HAP-1 (cell line): ENCODE measurements at places on chromosomes 3 and 15.

- no peak for DNase-seq
Measured at GRCh38 chr3:103657756-103658155, 1222.9 kb downstream of the ZPLD1 start.

GRCh38 chr3:118480101-118480860 is 554.4 kb downstream of the IGSF11 start:
- DNase-seq: peak; percentile 96

DNA sequence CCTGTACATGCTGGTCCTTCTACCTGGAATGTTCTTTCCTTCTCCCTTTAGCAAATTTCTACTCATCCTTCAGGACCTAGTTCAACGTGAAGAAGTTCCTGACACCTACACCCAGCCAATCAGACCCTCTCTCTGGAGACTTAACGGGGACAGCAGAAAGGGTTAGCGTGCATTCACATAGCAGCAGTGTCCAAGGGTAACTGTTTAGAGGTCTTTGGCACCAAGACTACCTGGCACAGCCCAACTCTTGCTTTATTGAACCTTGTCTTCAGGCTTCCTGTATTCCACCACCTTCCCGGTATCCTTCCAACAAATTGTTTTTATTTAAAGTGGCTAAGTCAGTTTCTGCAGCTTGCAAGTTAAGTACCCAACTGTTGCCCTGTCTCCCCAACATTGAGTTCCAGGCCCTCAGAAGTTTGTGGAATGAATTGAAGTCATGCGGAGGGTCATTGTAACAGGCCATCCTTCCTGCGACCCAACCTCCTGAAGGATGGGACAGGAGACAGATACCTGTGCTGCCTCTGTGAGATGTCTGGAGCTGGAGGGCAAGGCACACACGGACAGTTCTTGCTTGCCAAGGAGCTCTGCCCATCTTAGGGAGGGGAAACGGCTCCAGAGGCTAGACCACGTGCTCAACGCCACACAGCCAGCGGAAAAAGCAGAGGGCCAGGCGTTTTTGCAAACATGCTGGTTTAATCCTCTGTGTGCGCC is 14.4 kb upstream of the WNT7A start:
- no peak for DNase-seq

DNA sequence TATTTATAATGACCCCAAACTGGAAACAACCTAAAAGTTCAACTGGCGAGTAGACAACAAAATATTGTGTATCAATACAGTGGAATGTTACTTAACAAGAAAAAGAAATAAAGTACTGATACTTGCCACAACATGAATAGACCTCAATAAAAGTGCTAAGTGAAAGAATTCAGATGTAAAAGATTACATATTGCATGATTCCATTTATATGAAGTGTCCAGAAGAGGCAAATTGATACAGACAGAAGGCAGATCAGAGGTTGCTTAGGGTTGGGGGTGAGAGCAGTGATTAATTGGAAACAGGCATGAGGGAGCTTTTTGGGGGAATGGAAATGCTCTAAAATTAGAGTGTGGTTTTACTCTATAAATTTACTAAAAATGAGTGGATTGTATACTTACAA is 183.3 kb downstream of the SATB1 start:
- DNase-seq: no peak

GRCh38 chr15:92807971-92808571 is 92.1 kb upstream of the CHD2 start:
- DNase-seq: peak; percentile 50

GRCh38 chr3:75176937-75177336 is 487.2 kb upstream of the FRG2C start:
- DNase-seq: no peak

GRCh38 chr3:97510795-97511194 is 253.8 kb upstream of the ARL6 start:
- peak; percentile 18 for DNase-seq

- DNase-seq: no peak
Measured at GRCh38 chr3:128849911-128850455, 29.4 kb upstream of the ACAD9 start.

DNA sequence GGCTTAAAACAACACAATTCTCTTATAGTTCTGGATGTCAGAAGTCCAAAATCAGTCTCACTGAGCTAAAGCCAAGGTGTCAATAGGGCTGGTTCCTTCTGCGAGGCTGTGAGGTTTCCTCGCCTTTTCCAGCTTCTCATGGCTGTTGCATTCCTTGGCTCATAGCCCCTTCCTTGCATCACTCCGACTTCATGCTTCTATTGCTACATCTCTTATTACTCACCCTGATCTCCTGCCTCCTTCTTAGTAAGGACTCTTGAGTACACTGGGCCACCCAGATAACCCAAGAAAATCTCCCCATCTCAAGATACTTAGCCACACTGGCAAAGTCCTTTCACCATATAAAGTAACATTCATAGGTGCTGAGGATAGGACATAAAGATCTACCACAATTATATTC is 193.9 kb downstream of the ADAMTS17 start:
- DNase-seq: no peak

DNA sequence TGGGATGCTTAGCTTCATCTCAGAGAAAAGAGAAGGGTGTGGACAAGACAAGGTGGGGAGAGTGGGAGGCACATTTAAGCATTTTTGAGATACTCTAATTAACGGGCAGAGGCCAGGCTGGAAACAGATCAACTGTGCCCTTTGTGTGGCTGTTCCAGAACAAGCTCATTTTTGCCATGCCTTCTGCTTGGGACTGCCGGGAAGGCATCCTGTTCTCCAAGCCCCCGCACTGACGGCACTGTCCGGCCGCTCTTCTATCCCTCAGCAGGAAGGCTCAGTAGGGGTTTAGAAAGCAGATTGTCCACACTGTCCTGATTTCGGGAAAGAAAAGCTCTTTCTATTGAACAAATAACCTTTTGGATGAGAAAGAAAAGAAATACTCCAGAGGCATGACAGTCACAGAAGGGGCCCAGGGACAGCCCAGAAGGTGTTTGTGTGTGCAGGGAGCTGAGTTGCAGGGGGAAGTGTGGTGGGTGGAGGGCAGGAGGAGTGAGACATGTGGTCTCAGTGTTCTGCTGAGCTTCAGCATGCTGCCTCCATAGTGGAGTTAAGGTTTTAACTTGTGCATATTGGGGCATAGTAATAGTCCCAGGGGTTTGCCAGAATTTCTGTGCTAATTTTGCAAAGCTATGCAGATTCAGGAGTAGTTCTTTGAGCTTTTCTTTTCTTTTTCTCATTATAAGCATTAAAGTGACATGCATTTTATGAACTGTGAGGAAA is 27.3 kb downstream of the SV2B start:
- DNase-seq: no peak

- DNase-seq: no peak
Measured at GRCh38 chr15:92930054-92930621, 30.0 kb downstream of the CHD2 start.

DNA sequence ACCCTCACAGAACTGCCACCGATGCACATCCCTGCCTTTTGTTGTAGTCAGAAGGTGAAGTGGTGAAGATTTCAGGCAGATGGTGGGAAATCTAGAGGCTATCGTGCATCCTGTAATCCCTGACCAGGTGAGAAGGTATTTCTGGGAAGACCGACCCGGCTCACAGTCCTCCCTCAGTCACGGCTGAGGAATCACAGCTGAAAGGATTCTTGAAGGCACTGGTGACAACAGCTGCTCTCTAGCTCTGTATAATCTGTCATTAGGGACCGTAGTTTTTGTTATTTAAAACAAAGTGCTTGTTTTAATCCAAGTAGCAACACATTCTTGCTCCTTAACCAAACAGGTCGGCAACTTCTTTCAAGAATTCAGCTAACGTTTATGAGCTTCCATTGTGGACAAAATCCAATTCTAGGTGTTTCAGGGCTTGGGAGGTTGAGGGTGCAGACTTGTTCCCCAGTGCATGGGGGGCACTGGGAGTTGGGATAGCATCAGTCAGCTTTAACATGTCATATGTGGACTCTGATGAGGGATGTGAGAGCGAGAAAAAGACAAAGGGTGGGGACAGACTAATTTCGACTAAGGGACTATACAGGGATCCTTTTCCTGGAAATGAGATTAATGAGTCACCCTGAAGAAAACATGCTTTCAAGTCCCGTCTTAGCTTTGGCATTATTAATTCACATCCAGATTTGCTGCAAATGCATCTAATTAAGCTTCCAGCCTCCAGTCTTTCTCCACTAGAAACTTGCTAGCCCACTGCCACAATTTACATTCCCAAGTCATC is 141.0 kb upstream of the RASGRP1 start:
- no peak for DNase-seq

DNA sequence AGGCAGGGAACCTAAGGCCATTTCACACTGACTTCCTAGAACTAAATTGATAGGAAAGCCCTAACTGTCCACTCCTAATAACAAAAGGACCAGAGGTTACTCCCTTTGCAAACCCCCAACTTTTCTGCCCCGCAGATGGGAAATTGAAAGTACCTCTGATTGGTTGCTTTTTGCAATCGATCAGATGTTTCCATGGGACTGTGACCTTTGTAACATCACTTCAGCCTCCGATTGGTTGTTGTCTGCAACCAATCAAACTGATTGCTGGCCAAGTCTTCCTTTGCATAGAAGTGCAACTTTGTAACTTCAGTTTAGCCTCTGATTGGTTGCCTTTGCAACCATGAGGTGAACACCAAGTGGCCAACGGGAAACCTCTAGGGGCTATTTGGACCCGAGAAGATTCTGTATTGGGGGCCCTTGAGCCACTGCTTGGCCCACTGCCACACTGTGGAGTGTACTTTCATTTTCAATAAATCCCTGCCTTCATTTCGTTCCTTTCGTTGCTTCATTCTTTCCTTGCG is 11.3 kb upstream of the KNL1 start:
- DNase-seq: no peak

DNA sequence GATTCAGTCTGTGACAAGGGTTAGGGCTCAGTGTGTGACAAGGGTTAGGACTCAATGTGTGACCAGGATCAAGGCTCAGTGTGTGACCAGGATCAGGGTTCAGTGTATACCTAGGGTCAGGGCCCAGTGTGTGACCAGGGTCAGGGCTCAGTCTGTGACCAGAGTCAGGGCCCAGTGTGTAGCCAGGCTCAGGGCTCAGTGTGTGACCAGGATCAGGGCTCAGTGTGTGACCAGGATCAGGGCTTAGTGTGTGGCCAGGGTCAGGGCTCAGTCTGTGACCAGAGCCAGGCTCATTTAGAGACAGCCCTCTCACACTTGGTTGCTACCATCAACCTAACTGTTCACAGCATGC is 24.2 kb downstream of the LOXL1 start:
- no peak for DNase-seq

DNA sequence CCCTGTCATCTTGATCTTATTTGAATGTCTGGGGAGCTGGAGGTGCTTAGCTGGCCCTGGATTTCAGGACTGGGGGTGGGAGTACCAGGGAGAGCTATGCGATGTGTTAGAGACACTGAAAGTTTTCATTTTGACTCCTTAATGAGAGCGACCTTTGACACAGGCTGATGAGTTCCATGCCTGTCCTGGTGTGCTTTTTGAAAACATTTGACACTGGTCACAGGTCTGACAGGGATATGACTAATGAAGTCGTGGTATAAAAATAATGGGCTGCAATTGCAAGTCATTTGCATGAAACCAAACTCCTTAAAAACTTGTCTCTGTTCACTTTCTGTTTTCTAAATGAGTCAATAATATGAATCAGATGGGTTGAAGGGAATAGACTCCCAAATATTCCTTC is 81.9 kb downstream of the MECOM start:
- DNase-seq: no peak

DNA sequence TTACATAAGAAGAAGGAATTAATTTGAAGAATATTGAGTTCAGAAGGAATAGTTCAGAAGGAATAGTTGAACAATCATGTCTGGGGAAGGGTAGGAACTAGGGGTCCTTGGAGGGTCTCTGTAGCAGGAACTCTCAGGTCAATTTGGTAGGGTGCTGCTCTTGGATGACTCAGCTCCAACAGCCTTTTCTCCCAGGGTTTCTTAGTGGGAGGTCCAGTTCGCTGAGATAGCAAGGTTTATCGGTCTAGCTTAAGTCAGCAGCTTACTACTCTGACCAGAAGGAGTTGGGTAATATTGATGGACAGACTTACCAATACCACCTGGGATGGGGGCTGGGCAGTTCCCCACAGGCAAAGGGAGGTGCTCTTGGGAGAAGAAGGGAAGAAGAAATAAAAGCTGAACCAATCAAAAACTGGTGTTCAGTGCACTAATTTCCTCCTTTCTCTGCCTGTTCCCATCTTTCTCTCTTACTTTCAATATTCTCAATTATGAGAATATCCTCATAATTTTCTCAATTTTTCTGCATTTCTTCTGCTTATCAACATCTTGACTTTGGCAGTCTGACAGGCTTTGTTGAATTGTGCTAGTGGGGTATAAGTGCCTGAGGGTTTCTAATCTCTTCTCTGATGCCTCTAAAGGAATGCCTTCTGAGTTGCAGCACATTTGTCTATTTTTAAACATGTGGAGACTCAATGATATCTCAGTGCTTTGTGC is 14.4 kb upstream of the MITF start:
- no peak for DNase-seq

DNA sequence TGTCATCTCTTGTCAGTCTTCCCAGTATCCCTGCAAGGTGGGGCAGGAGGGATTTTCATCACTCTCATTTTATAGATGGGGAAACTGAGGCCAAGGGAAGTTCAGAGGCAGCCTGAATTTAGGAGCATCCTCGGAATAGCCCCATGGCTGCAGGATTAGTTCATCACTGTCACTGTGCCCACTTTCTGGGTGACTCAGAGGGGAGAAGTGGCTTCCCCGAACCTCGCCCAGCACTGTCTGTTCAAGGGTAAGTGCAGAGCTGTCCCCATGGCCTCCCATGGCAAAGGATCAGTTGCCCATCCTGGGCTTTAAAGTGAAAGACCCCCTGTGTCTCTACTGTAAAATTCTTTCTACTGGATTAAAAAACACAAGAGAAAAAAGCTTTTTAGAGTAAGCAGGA is 60.0 kb upstream of the SEC13 start:
- DNase-seq: peak; percentile 26

- no peak for DNase-seq
Measured at GRCh38 chr15:62624547-62625378, 417.8 kb upstream of the TPM1 start.

DNA sequence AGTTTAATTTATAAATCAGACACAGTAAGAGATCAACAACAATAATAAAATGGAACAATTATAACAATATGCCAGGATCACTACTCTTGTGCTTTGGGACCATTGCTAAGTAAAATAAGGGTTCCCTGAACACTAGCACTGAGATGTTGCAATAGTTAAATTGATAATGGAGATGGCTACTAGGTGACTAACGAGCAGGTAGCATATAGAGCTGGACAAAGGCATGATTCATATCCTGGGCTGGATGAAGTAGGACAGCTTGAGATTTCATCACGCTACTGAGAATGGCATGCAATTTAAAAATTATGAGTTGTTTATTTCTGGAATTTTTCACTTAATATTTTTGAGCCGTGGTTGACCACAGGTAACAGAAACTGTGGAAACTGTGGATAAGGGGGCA is 20.7 kb upstream of the MYZAP start:
- DNase-seq: no peak
